ENCODE measurements at places on chromosomes 4 and X.

DNA sequence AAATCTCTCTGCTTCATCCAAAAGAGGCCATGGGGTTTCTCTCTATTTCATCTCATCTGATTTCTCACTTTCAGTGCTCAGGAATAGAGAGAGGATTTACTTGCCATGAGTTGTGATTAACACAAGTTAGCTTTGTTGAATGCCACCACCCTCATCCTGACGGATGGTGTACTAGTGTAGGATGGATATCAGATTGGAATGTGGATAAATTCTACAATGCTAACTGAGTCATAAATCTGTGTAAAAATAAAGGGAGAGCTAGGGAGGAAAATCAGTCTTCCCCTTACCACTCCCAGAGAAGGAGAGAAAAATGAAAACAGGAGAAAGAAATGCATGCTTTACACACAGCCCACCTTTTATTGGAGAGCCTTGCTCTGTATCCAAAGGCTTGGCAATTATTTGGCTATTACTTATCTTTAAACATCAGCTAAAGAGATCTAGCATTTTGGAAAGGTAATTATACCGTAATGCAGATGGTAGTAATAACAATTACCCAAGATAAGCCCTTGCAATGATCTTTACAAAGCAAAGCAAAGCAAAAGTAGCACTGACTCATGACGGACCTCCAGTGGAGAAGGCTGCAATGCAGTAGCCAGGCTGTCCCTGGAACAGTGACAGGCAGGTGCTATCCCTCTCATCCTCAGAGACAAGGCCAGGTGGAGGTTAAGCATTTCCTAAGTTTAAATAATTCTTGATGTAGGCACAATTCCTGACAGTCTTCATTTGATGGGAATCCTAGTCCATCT, 306.3 kb upstream of the PPARGC1A start:
- no peak for DNase-seq

DNA sequence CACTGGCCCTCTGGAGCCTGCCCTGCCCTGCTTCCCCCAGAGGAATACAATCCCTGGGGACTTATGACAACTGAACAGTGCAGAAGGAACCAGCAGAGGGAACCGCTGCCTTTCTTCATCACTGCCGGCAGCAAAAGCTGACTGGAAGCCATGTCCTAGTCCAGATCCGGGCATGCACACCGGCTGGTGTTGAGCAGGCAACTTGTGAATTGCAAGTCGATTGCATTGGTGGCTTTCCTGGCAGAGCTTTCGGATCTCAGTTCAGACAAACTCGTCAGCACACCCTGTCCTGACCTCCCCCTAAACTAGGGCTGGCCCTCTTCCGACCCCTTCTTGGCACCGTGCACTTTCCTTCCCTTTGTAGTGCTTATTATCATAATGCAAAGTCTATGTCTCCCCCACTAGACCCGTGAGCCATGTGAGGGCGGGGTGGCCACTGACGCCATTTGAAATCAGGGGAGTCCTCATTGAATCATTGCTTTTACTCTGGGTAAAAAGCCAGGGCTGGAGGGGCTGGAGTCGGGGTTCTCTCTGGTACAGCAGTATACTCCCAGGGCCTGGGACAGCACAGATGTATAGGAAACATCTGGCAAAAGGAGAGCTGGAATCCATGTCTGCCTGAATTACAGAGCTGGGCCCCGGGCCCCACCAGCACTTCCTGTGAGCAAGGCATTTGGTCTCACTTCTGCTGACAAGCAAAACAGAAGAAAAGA, 1.8 kb downstream of the ARHGAP4 start:
- no peak for DNase-seq

DNA sequence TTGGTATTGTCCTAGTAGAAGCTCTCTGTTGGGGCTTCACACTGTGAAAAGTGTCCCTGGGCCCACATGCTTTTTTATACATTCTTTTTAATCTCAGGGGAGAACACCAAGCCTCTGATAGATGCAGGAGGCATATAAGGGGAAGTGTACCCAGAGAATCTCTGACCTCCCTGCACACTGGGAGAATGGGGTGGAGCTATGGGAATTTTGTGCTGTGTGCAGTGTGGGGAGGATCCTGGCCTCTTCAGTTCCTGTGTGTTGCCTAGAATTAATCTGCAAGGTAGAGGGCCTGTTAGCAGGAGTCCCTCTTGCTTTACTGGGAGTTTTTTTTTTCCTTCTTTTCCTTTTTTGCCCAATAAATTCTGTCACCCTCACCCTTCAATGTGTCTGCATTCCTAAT, 49.2 kb upstream of the SPIN4 start:
- DNase-seq: no peak

GRCh38 chr4:43496602-43497001, 604.1 kb downstream of the GRXCR1 start:
- DNase-seq: no peak

DNA sequence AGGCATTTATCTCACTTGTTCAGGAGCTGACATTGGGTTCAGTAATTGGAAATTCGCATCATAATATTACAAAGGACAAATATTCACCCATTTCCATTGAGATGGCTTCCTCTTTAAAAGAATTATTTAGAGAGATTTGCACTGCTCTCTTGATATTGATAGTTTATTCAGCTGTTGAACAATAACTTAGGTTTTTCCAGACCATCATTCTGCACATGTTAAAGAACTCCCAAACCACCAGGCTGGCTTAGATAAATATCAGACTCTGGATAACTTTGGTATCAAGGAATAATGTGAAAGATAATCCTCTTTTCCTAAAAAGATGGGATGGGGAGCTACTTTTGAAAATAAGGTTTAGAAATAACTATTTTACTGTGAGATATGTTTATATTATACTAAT, 154.0 kb downstream of the GASK1B start:
- no peak for DNase-seq

GRCh38 chrX:149799095-149799714, 17.5 kb downstream of the MAGEA9 start:
- DNase-seq: no peak
